ENCODE measurements at places on chromosomes 5 and 9.

- DNase-seq = no peak
These were observed 5.5 kb upstream of the DPM2 start for GRCh38 chr9:127943011-127943662.

DNA sequence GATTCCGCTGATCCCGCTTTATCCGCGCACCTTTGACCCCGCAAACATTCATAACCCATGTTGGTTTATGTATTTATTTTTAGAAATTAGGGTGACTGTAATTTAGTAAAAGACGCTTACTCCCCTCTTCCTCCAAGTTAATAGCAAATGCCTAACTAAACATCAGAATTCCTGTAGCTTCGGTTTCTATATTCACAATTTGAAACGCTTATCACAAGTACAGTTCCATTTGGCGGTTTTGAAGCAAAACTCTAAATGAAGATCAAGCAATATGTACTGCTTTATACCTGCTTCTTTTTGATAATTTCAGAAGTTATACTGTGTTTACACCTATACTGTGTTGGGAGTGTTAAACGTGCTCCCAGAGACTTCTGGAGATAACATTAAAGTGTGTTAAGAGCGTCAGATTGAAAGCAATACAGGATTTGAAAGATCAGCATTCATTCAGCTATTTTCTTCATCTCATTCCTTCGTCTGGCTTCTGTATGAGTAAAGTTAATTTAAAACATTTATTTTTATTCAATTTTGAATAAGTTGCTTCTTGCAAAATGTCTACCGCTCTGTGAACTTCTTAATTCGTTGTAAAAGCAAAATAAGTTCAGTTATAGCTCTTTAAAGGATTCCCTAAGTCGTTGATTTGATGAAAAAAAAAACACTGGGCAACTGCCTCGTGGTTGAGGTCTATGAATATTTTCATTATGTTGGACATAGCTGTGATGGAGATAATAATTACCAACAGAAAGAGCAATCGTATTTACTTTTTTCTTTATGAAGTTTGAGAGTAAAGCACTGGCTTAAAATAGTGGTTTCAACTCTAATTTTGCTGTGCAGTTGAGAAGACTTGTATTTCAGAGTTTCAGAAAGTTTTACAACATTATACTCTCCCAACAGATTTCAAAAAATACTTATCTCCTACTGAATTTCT, 2.5 kb downstream of the PRDM6 start:
- no peak for DNase-seq

DNA sequence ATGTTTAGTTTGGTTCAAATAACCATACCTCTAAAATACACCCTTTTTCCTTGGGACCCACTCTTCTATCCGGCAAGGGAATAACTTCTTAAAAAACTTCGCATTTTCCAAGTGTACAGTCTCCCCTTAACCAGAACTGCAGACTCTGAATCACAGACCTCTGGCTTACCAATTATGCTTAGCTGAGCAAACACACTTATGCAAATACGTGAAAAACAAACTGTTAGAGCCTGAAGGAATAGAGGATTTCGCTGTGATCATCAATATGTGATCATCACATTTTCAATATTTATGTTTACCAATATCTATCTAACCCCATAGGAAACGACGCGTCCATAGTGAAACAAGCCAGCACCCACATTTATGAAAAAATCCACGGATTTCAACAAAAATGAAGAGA, 1.3 kb downstream of the LPAR1 start:
- no peak for DNase-seq

DNA sequence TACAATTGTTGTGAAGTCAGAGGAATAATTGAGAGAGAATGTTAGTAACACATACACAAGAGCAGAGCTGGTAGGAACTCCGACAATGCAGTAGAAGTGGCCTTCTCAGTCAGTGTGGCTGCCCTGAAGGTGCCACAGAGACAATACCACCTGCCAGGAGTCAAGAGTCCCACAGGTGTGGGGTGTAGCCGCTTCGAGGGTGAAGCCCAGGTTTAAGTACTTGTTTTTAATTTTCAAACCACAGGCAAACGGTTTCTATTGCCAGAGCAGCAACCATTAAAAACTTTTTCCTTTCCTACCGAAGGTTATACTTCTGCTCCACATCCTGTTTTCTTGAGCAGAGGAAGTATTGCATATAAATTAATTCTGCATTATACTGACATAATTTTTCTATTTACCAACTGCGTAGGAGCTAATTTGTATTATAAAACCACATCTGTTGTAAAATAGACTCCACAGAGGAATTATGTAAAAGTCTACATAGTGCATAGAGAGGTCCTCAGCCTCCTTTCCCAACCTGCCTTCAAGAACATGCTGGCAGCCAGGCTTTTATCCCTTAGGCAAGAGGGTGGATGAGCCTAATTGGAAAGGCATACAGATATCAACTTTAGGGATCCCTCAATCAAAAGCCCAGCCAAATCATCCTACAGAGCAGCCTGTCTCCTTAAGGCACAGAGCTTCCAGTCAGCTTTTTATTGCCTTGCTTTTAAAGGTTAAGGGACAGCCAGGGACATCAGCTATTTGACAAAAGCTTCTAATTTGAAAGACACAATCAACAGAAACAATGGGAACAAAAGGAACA, 12.9 kb upstream of the ACTBL2 start:
- DNase-seq = no peak

GRCh38 chr5:180816608-180817534, 14.3 kb upstream of the MGAT1 start:
- no peak for DNase-seq

- DNase-seq = no peak
These were observed 25.1 kb downstream of the POLK start for GRCh38 chr5:75536694-75537360.

- DNase-seq = no peak
These were observed 95.8 kb downstream of the BRINP1 start for GRCh38 chr9:119273325-119273904.

DNA sequence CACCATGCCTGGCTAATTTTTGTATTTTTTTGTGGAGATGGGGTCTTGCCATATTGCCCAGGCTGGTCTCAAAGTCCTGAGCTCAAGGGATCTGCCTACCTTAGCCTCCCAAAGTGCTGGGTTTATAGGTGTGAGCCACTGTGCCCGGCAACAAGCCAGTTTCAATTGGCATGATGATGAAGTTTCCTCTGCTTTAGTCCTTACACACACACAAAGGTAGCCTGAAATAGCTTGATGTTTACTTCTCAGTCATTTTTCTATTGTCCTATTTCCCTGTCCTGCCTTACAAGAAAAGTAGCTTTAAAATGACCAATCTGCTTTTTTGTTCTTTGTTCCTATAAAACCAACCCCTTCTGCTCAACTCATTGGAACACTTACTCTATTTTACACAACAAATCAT, 33.6 kb downstream of the PDE6A start:
- no peak for DNase-seq

GRCh38 chr9:122949696-122950095, 8.9 kb downstream of the RABGAP1 start:
- DNase-seq = no peak

- no peak for DNase-seq
These were observed 110.2 kb upstream of the DAPK1 start for GRCh38 chr9:87387351-87388011.

DNA sequence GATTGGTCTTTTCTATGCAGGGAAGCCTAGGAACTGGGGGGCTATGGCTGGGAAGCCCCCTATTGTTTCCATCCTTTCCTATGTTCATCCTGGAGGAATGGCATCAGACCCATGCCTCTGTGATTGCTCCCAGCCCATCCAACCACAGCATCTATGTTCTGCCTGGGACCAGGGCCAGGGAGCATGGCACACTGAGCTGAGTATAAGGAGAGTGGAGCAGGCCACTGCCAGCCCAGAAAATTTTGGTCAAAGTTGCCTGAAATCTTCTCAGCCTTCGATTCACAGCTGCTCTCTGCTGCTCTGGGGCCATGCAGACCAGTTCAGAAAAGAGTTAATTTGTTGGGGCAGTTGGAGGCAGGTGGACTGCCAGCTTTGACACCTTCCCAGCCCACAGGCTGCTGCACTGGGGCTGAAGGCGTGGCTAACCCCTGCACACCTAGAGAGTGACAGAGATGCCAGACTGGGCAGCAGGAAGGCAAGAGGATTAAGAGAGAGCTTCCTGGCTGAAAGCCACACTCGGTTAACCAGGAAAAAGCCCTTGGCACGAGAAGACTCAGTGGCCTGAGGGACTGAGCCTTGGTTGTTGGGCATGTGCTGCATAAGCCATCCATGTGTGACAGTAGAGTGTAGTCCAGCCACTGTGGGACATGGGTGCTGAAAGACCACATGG, 12.1 kb downstream of the TGFBI start:
- no peak for DNase-seq

DNA sequence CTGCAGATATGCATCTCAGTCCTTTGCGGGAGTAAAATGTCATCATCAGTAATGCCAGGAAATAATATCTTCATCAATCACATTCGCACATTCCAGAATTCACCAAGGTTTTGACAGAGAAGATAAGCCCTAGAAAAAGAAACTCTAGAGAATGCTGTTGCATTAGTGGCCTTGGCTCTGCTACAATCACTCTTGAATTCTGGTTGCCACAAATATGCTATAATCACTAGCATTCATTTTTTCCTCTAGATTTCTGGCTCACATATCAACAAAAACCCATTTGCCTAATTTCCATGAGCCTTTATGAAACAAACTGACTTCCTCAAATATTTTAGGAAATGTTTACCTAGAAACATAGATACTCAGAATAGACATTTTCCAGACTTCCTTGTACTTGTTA, 653.4 kb downstream of the ANXA1 start:
- no peak for DNase-seq

- no peak for DNase-seq
These were observed 277.5 kb downstream of the CEMIP2 start for GRCh38 chr9:71490810-71491209.

- no peak for DNase-seq
These were observed 5.6 kb downstream of the EXD3 start for GRCh38 chr9:137417161-137418021.

- DNase-seq = no peak
These were observed 96.6 kb downstream of the LHX2 start for GRCh38 chr9:124108216-124108615.

GRCh38 chr5:149764086-149764485, 34.0 kb downstream of the PPARGC1B start:
- no peak for DNase-seq

- no peak for DNase-seq
These were observed 126.9 kb downstream of the PAPPA start for GRCh38 chr9:116280529-116280928.

Measured in D721Med (cell line).